T-helper 22 cell (primary cell): ENCODE measurements at places on chromosomes 7 and 10.

DNA sequence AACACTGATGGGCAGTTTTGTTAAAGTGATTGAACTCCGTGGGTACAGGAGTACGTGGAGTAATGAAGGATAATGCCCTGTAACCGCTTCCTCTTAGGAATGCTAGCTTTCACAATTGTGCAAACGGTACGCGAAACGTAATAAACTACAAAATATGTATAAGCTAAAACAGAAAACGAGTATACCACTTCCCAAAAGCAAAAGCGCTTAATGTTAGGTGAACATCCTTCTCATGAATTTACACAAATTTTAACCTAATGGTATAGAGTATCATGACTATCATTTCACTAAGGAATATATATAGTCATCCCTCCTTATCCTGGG lies 395 bp upstream of the ZNF25 start:
- no peak for DNase-seq

DNA sequence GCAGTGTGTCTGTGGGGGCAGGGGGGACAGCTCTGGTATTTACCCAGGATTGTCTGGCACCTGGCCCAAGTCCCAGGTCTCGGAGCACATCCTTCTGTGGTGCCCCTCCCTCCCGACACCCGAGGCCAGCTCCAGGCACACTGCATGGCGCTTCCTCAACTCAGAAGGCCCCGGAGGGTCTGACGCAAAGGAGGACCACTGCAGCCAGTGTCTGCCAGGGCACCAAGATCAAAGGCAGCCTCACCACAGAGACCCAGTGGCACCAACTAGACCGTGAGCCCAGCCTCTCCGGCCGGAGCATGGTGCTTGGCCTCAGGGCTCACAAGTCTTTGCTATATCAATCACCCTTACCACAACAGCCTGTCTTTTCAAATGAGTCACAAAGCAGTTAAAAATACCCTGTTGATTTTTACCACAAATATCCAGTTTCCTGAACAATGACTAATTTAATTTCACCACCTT lies 99.3 kb upstream of the DDC start:
- peak; percentile 11 for DNase-seq

DNA sequence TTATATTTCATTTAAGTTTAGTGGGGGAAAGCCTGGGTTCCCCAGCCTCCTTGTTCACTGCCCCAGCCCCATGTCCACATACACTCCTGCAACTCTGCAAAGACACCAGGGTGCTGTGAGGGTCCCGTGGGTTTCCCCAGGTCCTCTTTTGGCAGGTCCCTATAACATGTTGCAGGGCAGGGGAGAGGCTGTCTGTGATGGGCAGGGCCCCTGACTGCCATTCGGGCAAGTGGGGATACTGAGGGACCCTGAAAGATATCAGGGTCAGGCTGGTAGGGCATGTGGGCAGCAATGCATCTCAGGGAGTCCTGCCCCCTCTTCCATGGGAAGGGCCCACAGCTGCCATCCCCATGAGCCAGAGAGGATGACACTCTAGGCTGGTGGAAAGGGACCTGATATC lies 28.4 kb downstream of the RASGEF1A start:
- DNase-seq, result no peak

DNA sequence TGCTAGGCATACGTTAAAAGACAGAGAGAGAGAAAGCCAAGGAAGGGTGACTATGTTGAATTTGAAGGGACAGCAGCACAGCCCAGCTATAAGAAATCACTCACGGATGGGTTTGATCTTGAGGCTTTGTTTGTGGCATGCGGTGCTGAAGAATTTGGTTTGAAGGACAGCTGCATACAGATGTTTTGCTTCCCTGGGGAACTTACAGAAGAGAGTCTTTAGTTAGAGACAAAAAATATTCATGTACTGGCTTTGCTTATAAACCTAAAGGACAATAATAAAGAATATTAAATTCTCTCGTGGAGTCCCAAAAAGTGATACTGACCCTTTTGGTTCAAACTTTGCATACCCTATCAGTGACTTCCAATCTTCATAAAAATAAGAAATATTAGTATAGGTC lies 491.4 kb downstream of the NEBL start:
- no peak for DNase-seq

GRCh38 chr7:45638916-45639315 lies 64.7 kb downstream of the ADCY1 start:
- no peak for DNase-seq

DNA sequence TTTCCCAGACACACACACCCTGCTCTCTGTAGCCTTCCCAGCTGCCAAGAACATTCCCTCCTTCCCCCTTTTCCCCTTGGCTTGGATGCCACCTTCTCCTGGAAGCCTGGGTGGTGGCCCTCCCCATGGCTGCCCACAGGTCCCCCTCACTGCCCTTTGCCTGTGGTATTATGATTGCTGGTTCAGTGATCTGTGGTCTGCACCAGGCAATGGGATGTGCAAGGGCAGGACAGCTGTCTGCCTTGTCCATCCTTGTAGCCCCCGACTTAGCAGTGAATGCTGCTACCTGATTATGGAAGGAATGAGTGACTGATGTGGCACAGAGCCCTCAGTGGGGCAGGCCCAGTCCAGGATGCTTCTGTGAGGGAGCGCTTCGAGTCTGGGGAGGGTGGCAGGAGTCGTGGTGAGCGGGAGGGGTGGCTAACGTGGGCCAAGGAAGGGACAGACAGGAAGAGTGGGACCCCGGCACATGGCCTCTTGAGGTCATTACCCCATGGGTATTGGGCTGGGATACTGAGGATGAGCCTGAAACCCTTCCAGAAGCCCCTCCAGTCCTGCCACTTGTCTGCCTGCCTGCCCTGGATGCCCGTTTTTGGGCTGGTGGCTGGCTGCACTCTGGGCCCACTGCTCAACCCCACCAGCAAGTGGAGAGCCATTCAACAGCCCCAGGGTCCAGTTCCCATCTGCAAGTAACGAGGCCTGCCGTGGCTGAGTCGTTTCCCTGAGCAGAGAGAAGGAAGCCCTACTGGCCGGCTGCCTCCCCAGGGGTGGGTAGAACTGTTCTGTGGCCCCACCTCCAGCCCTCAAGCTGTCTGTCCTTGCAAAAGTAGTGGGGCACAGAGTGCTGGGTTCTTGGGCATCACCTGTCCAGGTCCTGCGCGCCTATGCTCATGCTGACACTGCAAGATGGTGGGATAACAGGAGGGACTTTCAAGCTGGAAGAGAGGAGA lies 8.8 kb downstream of the CHST3 start:
- no peak for DNase-seq

GRCh38 chr10:56116684-56117083 lies 244.4 kb downstream of the ZWINT start:
- DNase-seq, result no peak

DNA sequence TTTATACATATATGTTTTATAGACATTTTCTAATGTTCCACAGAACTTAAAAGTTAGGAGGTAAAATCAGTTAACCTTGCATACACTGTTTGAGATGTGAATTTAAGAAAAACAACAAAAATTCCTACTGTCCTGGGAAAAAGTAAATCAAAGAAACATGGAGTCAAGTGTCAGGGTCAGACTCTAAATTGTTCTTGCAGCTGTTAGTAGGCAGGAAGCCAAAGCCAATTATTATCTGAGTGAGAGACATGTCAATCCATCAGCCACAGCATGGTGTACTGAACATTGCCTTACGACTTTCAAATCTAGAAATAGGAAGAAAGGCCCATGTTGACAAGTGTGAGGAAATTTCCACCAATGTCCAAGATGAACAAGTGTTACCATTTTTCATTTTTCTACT lies 461.2 kb upstream of the MBL2 start:
- no peak for DNase-seq

- no peak for DNase-seq
Measured at GRCh38 chr7:135925210-135925609, 51.9 kb downstream of the MTPN start.

DNA sequence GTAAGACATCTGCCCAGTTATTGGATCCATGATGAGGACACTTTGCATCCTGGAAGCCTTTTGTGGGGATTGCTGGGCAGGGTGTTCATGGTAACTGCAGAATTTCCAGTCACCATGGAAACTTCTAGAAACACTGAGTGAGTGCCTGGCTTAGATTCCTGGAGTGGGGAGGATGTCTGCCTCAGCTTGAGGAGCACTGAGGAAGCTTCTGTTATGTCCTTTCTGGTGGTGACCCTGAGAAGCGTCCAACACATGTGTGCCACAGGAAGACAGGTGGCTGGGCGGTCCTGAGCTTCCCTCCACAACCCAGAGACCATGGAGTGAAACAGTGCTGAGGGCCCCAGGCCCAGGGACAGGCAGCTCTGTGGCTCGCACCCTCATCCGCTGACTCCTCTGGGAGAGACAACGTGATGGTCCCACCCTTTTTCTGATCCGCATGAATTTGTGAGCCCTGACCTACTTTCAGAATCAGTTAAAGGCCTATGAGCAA lies 191.8 kb upstream of the CXCL12 start:
- no peak for DNase-seq

GRCh38 chr7:55439627-55440026 lies 74.5 kb downstream of the LANCL2 start:
- no peak for DNase-seq

- peak; percentile 9 for DNase-seq
Measured at GRCh38 chr7:23530405-23530804, 1.4 kb downstream of the TRA2A start.

GRCh38 chr7:28575241-28575643 lies 162.9 kb downstream of the CREB5 start:
- no peak for DNase-seq

DNA sequence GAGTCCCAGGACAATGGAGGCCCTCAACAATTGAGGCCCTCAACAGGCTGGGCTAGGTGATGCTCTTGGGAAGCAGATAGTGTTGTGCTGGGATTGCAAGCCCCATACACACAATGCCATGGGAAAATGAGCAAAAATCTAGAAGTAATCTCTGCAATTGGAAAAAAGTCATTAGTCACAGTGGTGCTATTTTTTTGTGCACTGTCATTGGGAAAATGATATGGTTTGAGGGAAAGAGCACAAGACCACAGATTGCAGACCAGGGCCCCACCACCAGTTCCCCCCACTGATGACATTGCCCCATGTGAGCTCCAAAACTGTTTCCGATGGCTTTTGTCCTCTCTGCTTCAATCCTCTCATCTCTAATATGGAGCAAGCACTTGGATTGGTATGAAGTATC lies 1.9 kb downstream of the KCTD7 start:
- no peak for DNase-seq

DNA sequence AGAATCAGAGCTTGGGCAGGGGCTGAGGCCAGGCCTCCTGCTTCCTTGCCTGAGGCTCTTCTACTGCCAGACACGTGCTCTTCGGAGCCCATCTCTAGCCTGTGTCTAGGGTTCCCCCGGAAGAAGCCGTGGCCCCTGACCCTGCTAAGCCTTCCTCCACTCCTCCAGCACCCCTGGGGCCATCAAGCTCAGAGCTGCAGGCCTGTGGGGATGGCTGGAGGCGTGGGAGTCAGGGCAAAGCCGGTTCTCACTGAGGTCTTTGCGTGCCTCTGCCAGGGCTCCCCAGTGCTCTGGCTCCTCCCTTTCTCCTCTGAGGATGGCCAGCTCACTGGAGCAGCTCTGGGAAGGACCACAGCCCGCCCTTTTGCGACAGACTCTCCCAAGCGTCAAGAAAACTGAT lies 34.4 kb downstream of the GHRHR start:
- DNase-seq, result no peak

DNA sequence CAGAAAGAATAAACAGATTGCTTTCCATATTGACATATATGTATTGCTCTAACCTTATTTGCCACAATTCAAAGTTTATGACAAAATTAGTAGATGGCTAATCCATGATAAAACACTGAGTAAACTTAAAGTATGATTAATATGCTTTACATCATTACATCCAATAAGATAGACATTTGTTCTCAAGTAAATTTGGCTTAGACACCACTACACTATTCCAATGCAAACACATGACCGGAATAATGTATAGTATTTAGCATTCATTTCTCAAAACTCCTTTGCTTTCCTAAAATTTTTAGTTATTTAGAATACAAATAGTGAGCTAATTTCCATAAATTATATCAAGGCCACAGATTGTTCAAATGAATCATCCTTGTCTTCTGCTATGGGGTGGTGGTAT lies 20.2 kb downstream of the SEM1 start:
- DNase-seq, result no peak

GRCh38 chr10:46526682-46527038 lies 29.8 kb downstream of the GPRIN2 start:
- no peak for DNase-seq

- no peak for DNase-seq
Measured at GRCh38 chr7:15821484-15822427, 135.3 kb upstream of the MEOX2 start.

DNA sequence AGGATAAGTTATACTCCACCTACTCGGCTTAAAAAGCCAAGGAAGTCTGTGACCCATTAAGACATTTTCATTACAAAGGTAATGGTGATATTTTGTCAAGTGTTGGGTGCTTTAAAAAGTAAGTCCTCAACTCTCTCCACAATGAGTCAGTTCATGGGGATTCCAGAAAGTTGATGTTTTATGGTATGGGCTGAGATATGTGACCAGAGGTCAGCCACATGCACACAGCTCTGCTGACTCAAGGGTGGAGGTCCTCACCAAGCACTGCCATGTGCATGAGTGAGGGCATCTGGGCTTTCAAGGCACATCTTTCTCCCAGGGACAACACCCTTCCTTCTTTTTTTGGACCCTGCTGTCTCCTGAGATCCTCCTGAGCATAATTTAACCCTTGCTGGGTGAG lies 292.9 kb downstream of the PTEN start:
- no peak for DNase-seq

- DNase-seq, result peak; percentile 52
Measured at GRCh38 chr7:130990178-130990832, 256.3 kb upstream of the KLF14 start.

DNA sequence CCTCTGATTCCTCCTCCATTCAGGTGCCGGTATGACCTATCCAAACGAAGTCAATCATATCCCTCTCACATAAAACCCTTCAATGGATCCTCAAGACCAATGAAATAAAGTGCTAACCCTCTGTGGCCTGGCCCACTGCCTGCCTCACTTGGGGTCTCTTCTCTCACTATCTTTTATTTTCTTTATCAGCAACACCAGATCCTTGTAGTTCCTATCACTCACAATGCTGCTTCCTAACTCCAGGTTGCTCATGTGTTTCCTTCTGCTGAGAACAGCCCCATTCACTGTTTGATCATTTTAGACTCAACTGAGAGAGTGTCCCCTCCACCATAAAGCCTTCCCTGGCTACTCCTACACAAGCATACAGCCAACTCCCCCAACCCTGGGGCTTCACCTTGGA lies 180.6 kb downstream of the DOCK4 start:
- no peak for DNase-seq

DNA sequence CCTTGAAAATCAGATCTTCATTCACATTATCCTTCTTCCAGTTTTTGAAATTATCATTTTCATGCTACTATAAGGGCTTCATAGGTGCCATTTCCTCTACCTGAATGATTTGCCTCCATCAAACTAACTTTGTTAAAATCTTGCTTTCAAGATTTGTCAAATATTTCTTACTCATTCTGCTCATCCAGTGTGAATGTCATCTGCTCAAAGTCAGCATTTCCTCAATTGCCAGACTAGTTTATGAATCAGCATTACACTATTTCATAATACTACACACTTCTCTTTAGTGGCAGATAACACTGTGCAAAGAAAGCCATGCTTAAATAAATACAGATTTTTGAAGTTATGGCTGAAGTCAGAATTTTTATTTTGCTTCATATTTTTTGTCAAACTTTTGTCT lies 21.3 kb upstream of the LIPF start:
- DNase-seq, result no peak
